ENCODE measurements at places on chromosomes 3 and 15.

GRCh38 chr15:69895202-69895601, 202.5 kb downstream of the TLE3 start:
- DNase-seq, result no peak

DNA sequence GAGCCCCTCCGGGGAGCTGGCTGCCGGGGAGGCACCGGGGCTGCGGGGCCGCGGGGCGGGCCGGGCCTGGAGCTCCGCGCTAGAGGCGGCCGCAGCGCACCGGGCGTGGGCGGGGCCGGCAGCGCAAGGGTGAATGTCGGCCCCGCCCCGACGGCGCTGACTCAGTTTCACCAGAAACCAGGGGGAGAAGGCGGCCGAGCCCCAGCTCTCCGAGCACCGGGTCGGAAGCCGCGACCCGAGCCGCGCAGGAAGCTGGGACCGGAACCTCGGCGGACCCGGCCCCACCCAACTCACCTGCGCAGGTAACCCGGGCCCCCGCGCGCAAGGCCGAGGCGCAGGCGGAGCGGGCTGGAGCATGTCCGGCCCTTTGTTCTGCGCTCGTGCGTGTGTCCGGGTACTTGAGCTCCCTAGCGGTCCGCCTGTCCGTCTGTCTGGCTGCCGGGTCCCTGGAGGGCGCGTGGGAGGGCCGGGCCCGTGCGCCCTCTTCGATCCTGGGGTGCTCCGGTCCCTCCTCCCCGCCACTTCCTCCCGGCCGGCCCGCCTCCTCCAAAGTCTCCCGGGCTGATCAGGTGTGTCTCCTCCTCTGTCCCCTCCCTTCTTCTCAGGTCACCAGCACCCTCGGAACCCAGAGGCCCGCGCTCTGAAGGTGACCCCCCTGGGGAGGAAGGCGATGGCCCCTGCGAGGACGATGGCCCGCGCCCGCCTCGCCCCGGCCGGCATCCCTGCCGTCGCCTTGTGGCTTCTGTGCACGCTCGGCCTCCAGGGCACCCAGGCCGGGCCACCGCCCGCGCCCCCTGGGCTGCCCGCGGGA, at the start of gene SPINT1:
SPINT1 (plus strand) TSS at position 164 of the 811 bp plus-strand sequence; CDS start at position 671, 507 bp downstream.
- DNase-seq, result peak; percentile 9

GRCh38 chr3:83738202-83738601, 1220.6 kb upstream of the CADM2 start:
- no peak for DNase-seq

- no peak for DNase-seq
These were observed 730.7 kb upstream of the ALCAM start for GRCh38 chr3:104635872-104636580.
